CD4-positive, alpha-beta T cell treated with Interleukin-6 for 4 hours (primary cell): ENCODE measurements at places on chromosomes 1 and 21.
A peak's percentile ranks its signal among the peaks of the same experiment; 100 is the strongest.

GRCh38 chr1:8809342-8809736 lies 8.1 kb downstream of the RERE start:
- no peak for DNase-seq

- DNase-seq = no peak
Measured at GRCh38 chr1:45586769-45587168, 2.9 kb downstream of the NASP start.

- no peak for DNase-seq
Measured at GRCh38 chr21:19508442-19508841, 1104.9 kb upstream of the TMPRSS15 start.

DNA sequence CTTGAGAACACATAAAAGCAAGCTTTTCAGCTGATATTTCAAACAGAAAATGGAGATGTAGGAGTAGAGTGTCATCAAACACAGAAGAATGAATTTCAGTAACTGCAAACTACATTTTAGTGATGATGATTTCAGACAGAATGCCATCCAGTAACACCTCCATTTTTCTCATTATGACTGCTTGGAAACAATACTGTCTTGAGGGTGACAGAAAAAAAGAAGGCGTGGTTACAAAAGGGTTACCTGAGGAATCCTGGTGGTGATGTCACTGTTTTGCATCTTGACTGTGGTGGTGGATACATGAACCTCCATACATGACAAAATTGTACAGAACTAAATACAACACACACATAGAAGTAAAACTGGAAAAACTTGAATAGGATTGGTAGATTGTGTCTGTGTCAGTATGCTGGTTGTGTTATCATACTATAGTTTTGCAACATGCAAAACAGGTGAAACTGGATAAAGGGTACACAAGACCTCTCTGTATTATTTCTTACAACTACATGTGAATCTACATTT lies 375.9 kb downstream of the PTBP2 start:
- no peak for DNase-seq

DNA sequence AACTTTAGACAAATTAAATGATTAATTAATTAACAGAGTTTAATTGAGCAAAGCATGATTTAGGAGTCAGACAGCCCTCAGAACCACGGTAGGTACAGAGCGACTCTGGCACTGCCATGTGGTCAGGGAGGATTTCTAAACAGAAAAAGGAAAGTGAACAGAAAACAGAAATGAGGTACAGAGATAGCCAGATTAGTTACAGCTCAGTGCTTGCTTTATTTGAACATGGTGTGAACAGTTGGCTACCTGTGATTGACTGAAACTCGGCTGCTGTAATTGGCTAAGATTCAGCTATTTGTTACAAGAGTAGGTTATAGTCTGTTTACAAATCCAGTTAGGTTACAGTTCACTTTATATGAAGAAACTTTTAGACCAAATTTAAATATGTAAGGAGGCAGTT lies 163.0 kb upstream of the TNR start:
- no peak for DNase-seq

- no peak for DNase-seq
Measured at GRCh38 chr1:7233646-7234470, 448.6 kb downstream of the CAMTA1 start.

DNA sequence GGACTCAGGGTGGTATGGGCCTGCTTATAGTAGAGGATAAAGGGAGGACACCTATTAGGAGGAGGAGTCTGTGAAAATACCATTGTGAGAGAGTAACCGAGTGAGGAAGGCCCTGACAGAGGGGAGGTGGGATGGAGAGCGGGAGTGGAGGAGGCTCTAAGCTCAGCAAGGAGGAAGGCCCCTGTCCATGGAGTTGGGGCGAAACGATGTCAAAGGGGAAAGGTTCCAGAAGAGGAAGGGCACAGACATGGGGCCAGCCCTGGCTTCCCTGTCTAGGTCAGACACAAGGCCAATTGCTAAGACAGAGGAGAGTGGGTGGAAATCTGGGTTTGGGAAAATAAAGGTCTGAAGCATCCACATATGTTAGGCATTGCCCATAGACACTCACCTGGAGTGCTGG lies 44.2 kb downstream of the ELK4 start:
- DNase-seq = no peak

DNA sequence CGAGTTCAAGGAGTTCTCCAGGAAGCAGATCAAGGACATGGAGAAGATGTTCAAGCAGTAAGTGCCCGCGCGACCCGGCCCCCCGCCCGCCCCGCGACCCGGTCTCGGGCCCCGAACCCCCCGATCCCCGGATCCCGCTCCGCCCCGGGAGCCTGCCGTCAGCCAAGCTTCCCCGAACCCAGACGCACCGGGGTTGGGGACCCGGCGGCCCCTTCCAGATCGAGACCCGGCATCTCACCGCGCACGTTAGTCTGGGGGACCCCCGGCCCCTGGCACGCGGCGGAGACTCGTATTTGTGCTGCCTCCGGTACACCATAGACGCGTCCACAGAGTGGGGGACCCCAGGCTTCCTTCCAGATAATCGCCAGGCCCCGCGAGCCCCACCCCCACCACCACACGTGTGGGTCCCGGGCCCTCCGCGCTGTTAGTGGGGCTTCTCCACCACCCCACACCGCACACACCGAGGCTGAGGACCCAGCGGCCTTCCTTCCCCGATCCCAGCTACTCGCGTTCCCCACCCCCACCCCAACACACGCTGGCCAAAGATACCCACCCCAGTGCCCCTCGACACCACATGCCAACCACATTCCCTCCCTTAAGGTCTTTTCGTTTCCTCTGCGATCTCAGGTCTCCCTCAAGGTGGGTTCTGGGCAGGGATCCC lies 665 bp downstream of the EFHD2 start:
- peak; percentile 23 for DNase-seq

GRCh38 chr21:33690874-33691273 lies 48.6 kb downstream of the ITSN1 start:
- no peak for DNase-seq

DNA sequence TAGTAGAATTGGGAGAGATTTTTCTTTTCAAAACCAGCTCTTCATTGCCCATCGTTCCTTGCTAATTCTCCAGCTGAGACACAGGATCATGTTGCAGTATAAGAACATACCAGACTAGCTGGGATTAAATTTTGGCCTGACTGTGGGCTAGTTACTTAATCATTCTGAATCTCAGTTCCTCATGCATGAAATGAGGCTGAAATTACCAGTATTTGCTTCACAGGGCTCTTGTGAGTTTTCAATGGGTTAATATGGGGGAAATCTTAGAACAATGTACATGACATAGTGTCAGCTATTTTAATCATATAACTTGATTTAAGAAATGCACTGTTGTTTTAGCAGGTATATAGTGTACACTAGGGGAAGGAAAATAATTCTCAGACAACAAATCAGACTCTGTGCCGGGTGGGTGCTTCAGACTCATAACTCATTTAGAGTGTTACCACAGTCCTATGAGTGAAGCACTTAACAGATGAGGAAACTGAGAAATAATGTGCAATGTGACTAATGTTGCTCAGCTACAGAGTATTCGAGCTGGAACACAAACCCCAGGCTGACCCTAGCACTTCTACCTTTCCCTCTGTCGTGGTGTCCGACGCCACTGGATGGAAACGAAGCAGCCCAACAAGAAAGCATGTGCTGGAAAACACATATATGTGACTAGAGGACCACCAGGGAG lies 137.6 kb upstream of the SGIP1 start:
- no peak for DNase-seq
